IMR-90 (cell line): ENCODE measurements at places on chromosomes 2 and 18. TPM values are rescaled to one million over a fixed set of nuclear protein-coding genes. Genes with fewer than 3 reads are reported as not detected.
A peak's percentile ranks its signal among the peaks of the same experiment; 100 is the strongest.

UGT1A10 gene
- total RNA-seq = not detected in 2 replicates

EVX2 gene
- not detected in 2 replicates for total RNA-seq

EFHD1 gene
- not detected in 2 replicates for total RNA-seq

TMEFF2 gene
- 1.3 and 1.4 TPM in 2 replicates for total RNA-seq

UGT1A3 gene
- total RNA-seq = not detected in 2 replicates

NAT8 gene
- not detected in 2 replicates for total RNA-seq

NGEF gene
- total RNA-seq = 1.1 TPM in 2 replicates

KATNAL2 gene
- total RNA-seq = 0.90 and 1.4 TPM in 2 replicates

GRCh38 chr2:47078541-47079482 lies 76.3 kb downstream of the STPG4 start:
- DNase-seq = no peak

GRCh38 chr2:181189951-181190350 lies 209.5 kb downstream of the UBE2E3 start:
- no peak for DNase-seq

DNA sequence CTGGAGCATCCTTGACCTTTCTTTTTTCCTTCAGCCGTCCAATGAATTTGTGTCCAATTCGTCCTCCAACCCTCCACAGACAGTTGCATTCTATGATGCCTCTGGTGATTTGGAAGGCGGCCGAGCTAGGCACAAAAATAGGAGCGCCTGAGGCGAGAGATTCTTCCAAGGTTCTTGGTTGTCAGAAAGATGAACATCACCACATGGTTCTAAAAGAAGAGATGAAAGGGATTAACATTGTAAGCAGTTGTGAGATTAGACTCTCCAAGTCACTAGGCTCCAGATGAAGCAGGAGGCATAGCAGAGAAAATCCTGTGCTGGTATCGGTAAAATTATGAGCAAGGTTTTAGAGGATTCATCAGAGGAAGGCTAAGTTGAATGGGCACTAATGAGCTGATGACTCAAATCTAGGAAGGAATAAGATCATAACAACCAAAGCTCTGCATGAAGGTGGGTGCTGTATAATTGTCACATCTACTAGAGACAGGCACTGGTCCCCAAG lies 75.4 kb upstream of the MAP4K3 start:
- no peak for DNase-seq

DNA sequence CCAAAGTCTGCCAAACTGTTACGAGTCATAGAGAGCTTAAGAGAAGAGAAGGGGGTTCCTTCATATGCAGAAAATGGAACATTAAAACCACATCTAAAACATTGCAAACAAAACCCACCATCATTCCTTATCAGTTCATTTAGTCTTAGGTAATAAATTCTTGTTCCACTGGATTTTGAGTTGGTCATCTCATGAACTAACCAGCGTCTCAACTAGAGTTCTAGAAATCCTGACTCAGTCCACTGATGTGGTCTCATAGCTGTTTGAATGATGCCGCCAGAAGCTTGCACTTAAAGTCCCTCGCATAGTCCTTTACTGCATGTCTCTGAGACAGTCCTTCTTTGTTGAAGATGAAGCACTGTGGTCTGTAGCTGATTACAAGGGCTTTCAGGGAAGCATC lies 15.0 kb upstream of the CAB39 start:
- DNase-seq = peak; percentile 62

- DNase-seq = peak; percentile 13
These were observed 81.5 kb downstream of the NCKAP5 start for GRCh38 chr2:133486771-133487191.

DNA sequence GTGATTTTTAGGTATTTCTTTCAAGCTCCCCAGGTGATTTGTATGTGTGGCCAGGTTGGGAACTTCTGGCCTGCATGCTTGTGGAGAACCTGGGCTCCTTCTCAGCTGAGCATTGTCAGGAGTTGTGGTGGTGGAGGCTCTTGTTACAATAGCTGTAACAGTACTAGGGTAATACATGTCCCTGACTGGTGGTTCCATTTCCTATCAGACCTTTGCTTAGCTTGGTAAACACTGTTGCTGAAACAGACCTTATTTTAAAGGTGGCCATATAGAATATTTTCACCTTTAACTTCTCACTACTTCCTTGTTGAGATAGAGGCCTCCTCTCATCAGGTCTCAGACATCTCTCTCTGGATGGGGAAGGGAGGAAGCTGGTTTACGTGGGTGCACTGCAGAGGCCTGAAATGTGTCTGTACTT lies 79.2 kb downstream of the SETBP1 start:
- DNase-seq = no peak

GRCh38 chr2:54666131-54666633 lies 57.3 kb upstream of the EML6 start:
- DNase-seq = peak; percentile 81

GRCh38 chr2:161141033-161141432 lies 19.2 kb upstream of the TANK start:
- no peak for DNase-seq

DNA sequence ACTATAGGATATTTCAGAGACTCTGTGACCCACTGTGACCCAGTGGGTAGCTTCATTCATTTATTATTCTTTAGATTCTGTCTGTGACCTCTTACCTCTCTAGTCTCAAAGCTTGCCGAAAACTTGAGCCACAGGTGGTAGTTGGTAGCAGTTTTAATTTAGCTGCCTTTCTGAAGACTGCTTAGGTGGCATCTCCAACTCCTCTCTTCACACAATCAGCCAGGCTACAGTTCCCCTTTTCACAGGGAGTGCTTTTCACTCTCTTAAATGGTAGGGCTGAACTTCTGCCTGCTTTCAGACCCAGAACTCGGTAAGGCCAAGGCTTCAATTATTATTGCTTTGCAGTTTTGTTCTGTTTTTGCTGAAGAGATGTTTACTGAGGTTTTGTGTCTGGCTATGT lies 349.6 kb downstream of the ARL6IP6 start:
- DNase-seq = no peak

- DNase-seq = no peak
These were observed 116.8 kb upstream of the PKDCC start for GRCh38 chr2:41930807-41931566.

DNA sequence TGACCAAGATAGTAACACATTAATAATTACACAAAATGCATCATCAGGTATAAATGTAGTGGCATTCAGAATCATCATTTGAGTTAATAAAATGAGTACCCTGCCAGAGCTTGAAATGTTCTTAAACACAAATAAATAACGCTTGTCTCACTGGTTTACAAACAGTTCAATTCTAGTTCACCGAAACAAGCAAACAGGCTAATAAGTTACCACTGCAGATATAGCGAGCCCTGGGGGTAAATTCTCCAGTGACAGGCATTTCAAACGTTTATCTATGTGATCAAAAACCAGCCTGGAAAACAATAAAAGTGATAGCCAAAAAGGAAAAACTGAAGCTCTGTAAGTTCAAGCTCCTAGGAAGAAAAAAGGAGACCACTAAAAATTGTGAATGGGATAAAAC lies 152.6 kb downstream of the THADA start:
- no peak for DNase-seq

GRCh38 chr18:11004951-11005350 lies 144.4 kb downstream of the PIEZO2 start:
- no peak for DNase-seq

DNA sequence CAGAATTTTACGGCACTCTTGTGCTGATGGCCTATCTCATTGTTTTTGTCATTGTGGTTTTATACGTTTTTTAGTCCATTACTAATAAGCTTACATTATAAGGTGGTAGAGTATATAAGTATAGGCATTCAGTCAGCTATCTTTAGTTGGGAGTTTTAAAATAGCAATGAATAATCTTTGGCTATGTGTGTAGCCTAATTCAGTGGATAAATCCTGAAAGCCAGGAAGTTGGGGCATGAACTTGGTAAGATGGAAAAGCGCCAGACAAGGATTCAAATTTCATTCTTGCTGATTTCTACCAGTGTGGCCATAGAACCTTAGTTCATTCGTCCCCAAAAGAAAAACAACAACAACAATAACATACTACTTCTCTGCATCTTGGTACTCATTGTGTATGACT lies 31.2 kb downstream of the EPC2 start:
- peak; percentile 54 for DNase-seq
